ENCODE measurements at places on chromosomes 1 and 21.

DNA sequence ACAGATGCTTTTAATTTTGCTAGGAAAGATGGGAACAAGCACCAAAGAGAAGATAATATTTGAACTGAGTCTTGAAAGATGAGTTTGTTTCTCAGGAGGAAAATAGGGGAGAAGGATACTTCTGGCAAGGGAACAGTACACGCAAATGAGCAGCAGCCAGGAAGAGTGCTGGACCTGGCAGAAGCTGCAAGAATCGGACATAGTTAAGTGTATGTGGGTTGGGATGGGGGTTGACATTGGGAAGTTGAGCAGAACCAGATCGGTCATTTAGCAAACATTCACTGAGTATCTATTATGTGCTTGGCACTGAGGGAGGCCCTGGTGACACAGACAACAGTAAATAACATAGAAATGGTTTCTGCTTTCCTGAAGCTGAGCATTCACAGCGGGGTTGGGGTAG lies 198.8 kb downstream of the PLPP3 start:
- no peak for DNase-seq

DNA sequence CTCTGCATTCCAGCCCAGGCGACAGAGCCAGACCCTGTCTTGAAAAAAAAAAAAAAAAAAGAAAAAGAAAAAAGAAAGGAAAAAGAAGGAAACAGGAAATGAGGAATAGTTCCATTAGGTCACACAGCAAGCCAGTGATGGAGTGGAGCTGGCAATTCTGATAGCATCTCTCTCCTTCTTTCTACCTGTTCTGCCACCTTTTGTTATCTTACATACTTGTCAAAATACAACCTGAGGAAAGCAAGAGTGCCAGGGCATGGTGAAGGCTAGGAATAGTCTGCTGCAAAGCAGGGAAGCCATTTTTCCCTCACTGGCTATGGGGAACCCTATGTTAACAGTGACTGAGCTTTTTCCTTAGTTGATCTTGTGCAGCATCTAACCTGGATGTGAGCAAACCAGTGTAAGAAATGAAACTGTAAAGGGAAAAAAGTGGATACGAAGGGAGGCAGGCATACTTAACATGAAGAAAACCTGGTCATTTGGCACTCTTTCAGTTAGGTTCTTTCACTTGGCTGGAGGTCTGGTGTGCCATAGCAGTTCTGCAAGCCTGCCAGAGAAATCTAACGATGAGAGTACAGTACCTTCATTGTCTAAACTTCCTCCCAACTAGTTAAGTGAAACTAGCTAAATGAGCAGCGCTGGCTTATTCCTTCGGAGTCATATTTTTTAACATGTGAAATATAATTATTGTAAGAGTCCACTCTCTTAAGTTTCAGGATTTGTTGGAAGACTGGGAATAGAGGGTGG lies 17.9 kb upstream of the THEM5 start:
- no peak for DNase-seq

- no peak for DNase-seq
These were observed 51.6 kb downstream of the PDE4B start for GRCh38 chr1:65844296-65844695.

GRCh38 chr1:234970731-234971476 lies 157.7 kb downstream of the TOMM20 start:
- DNase-seq = peak; percentile 6

- DNase-seq = peak; percentile 39
These were observed 126.5 kb downstream of the ADSS2 start for GRCh38 chr1:244325056-244325758.

- DNase-seq = no peak
These were observed 50.8 kb upstream of the POU3F1 start for GRCh38 chr1:38097284-38097898.

DNA sequence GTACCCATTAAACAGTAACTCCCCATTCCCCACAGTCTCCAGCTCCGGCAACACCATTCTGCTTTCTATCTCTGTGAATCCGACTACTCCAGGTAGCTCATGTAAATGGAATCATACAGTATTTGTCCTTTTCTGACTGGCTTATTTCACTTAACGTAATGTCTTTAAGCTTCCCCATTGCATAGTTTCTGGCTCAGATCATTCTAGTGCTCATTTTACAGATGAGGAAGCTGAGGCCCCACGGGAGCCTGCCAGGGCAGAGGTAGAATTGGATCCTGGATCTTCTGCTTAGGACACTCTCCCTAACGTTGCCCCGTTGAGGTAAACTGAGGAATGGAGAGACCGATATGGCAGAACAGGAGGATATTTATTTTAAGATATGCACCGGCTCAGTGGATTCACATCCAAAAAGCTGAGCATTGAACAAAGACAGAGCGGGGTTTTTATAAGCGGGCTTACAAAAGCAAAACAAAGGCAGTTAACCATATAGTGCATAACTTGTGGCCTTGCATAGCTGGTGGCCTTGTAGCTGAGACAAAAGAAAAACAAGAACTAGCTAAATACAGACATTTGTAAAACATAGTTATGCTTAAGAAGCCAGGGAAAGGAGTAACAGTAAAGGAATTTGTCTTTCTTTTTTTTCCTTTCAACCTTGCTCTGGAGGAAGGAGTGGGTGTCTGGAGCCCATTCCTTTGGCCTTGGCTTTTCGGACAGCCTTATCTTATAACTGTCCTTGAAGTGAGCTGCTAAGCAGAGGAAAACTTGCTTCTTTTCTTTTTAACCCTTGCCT lies 15.3 kb upstream of the KLHDC8A start:
- DNase-seq = no peak

DNA sequence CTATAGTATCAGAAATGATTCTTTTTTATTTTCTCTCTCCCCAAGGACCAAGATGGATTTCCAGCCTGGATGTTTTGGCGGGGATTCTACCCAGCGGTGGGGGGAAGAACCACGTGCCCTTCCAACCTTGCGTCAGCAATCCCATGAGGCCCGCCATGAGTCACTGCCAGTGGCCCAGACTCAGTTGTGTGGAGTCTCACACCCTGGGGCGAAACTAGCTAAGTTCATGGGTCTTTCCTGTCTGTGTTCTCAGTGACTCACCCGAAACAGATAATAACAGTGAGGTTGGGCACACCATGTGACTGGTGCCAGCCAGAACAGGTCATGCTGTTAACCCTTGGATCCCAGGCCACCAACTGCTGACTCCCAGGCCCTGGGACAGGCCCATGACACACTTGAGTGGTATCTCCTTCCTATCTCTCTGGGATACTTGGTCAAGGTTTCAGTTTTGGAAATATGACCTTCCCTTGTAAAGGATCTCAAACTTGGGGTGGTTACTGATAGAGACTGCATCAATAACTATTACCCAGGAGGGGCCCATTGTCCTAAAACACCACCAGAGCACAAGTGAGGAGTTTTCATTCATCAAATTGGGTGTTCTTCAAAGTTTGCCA lies 98.0 kb upstream of the DUSP10 start:
- peak; percentile 17 for DNase-seq

DNA sequence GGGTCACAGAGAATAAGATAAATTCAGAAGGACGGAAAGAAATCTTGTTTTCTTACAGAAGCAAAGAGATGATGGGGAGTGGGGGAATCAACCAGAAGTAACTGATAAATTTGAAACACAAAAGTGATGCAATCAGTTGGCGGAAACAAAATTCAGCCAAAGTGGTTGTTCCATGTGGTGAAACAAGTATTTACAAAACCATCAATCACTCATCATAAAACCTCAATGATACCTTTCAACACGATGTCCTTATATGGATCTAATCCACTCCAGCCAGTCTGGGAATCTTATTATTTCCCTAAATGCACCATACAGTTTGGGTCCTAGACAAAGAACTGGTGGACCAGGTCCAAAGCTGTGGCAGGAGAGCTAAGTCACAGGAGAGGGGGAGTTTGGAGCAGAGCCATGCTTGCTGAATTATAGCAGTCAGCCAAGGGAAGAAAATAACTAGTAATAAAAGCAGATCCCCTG lies 303.8 kb upstream of the LRRC7 start:
- no peak for DNase-seq

- DNase-seq = no peak
These were observed 136.2 kb downstream of the NAV1 start for GRCh38 chr1:201675143-201675542.

Measured in CD4-positive, alpha-beta memory T cell (primary cell).